Caudate nucleus (tissue), 63 donors: ENCODE measurements at places on chromosomes 13 and 19.
A peak's percentile ranks its signal among the peaks of the same experiment; 100 is the strongest.

DNA sequence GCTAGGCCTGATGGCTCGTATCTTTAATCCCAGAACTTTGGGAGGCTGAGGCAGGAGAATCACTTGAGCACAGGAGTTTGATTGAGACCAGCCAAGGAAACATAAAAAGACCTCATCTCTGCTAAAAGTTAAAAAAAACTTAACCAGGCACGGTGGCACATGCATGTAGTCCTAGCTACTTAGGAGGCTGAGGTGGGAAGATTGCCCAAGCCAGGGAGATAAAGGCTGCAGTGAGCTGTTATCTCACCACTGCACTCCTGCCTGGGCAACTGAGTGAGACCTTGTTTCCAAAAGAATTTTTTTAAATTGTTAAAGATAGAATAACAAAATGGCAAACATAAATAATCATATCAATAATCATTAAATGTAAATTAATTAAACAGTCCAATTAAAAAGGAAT is 365.8 kb downstream of the MTUS2 start:
- no peak for DNase-seq

GRCh38 chr19:43809762-43810696 is 7.8 kb upstream of the LYPD5 start:
- no peak for DNase-seq

- no peak for DNase-seq
Measured at GRCh38 chr19:30667746-30668145, 295.6 kb downstream of the ZNF536 start.

DNA sequence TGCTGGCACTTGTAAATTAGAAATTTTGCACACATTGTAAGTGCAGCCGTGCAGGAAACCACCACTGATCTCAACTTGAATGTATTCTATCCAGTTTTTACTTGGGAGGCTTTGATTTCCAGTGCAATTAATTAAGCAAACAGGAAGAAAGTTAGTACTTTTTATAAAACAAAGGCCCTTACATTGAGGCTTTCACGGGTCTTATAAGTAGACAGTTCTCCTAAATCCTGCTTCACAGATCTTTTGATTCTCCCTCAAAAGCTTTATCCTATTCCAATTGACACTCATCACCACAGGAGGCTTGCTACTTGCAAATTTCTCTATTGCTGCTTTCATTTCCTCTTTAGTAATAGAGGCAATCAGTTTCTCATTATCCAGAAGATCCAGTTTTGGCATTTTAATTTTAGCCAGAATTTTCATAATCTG is 90.1 kb downstream of the ERCC5 start:
- no peak for DNase-seq

DNA sequence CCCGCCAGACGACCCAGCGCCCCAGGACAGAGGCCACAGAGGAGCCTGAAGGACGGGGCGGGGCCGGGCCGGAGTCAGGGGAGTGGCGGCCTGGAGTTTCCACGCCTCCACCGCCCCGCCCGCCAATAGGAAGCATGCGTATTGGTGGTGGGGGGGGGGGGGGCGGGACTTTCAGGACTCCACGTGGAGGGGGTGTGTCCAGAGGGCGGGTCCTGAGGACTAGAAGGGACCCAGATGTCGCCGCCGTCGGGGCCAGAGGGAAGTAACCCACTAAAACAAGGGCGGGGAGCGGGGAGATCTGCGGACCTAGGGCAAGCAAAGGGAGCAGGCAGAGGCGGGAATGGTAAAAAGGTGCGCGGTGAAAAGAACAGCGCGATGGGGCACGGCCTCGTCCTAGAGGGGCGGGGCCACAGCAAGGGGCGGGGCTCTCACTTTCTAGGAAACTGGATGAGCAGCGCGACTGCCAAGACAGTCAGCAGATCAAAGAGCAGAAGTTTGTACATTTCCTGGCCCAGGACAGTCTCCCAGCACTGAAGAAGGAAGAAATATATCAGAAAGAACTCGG is 2.8 kb upstream of the LENG1 start:
- no peak for DNase-seq

DNA sequence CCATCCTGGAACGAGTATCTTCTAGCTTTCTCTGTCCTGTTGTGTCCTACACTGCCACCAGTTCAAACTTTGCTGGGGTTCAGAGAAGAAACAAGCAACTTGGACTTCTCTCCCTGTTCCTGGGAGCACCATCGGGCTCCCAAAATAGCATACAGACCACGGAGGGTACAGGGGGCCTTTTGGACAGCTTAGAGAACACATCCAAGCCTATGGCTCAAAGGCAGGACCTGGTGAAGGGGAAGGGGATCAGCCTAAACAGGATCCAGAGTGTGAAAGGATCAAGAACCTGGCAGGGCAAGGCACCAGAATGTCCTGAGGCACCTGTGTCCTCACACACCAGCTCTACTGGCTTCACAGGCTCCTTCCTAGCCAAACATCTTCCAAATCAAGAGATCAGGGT is 1336.5 kb downstream of the UQCRFS1 start:
- no peak for DNase-seq

DNA sequence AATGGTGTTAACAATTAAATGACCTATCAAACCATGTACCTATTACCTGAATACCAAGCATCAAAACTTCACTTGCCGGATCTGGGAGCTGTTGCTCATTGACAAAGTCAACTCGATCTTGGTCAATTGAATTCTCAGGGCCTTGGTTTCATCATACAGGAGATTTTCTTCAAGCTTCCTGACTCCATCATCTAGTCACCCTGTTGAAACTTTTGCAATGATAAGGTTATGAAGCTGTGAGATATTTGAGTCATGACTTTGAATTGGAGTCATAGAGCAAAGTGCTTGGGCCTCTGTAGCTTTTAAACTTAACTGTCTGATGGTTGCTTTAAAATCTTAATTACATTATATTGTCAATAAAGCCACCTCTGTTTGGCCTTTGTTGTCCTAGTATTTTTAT is 260.9 kb downstream of the COG6 start:
- no peak for DNase-seq

- DNase-seq = no peak
Measured at GRCh38 chr19:3178377-3178972, at the start of gene S1PR4. TSS of gene S1PR4 (plus strand) at chr19:3178769. CDS start at chr19:3178793, 24 bp downstream.

- DNase-seq = peak; percentile 44
Measured at GRCh38 chr13:26184791-26185250, 37.3 kb downstream of the RNF6 start.

DNA sequence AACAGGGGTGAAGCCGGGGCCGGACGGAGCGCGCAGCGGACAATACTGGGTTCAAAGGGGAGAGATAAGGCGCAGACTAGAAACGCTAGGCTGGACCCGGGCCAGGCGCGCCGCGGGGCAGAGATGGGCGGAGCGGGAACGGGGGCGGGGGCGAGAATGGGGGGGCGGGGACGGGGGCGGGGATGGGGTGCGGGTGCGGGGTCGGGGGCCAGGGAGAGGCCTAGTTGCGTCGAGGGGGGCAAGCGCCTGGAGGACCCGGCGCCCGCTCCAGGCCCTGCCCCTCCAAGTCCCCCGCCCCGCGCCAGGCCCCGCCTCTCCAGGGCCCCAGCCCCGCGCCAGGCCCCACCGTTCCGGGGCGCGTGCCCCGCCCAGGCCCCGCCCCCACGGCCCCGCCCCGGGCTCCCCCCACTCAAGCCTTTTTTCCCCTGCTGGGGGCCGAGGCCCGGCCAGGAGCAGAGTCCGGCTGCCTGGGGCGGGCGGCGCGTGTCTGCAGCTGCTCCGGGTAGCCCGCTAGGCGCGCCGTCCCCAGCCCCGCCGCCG is at the start of gene CERS4:
CERS4 (plus strand) TSS at position 449 of the 540 bp plus-strand sequence. CDS start 41,707 bp downstream, outside the sequence.
- peak; percentile 69 for DNase-seq

DNA sequence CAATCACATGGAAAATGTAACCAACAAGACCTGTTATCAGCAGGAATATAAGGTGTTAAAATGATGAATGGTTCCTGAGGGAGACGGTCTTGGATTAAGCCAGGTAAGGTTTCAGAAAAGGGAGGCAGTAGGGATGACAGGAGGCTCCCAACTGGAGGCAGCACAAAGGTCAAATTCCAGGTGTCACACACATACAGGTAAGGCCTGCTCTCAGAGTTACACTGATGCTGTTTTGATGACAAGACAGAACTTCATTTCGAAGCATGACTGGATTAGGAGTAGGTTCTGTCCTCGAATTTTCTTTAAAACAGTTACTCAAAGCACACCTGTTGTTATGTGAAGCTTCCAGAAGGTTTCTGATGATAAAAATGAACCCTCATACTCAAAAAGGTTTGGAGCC is 7.4 kb downstream of the MED26 start:
- no peak for DNase-seq

GRCh38 chr13:35992964-35993363 is 138.2 kb downstream of the DCLK1 start:
- DNase-seq = no peak

GRCh38 chr19:3119071-3119595 is 16.7 kb upstream of the GNA15 start:
- no peak for DNase-seq

DNA sequence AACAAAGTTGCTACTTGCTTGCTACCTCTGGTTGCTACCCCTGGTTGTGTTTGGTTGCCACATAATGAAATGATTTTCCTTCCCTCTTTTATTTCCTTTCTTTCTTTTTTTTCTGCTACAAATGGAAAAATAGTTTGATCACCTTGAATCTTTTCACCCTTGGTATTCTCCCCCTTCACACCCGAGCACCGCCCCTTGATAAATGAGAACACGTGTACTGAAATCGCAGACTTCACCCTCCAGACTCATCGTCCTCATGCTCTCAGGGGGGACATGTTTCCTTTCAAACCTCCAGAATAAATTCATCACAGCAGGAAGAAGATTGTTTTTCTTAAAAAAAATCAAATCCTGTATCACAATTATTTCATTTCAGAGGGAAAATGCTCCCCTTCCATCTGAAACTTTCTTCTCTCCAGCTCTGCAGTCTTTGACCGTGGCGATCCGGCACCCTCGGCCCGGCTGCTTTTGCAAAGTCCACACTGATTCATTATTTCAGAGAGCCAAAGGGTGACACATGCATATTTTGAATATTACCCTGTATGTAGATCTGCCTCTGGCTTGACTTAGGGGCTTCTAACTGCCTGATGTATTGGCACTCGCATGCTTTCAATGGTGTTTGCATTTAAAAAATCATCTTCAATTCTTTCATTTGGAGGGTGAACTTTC is 222.6 kb upstream of the MAB21L1 start:
- DNase-seq = no peak

DNA sequence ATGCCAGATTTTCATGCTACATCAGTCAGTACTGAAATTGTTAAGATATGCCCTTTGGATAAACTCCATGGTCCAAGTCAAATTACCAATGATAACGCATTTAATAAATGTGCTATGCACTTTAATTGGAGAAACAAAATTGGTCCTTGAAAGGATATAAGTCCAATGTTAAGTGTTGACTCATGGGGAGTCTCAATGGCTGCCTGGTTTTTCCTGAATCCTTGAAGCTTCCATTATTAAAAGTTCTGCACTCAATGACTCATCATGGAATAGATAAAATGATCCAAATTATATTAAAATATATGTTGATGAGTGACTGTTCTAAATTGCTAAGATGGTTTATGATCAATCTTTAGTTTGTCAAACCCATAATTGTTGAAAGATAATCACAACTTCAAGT is 346.0 kb upstream of the ATXN8OS start:
- no peak for DNase-seq

GRCh38 chr19:4624301-4624700 is 15.0 kb upstream of the TNFAIP8L1 start:
- no peak for DNase-seq

- DNase-seq = no peak
Measured at GRCh38 chr19:58544591-58545285, 874 bp downstream of the TRIM28 start.

DNA sequence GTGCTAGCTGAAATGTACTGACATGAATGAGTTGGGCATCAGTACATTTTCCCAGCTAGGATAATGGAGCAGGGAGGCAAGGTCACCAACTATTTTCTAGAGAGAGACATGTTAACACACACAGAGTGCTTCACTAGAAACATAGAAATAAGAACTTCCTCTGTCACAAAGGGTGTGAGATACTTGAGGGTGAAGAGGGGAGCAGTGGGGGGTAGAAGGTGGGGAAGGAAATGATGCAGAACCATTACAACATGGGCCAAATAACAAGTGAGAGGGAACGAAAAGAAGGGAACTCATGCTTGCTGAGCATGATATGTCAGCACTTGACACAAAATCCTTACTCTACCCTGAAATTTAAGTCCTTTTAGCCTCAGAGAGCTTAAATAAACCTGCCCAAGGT is 87.8 kb upstream of the RFC3 start:
- no peak for DNase-seq

GRCh38 chr19:7527516-7528191 is 5.2 kb downstream of the MCOLN1 start:
- DNase-seq = no peak

DNA sequence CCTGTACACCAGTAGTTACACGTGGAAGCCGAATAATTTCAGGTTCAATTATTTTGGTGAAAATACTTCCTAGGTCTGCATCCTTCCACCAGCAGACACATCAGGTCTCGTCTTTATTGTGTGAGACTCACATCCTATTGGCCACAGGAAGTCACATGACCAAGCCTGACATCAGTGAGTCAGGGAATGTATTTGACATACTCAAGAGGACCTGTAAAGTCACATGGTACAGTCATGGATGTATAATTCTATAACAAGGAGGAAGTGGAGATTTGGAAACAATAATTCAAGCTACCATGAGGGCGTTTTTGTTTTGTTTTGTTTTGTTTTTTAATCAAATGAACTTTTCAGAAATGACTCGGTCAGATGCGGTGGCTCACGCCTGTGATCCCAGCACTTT is 9.3 kb upstream of the HIF3A start:
- no peak for DNase-seq

DNA sequence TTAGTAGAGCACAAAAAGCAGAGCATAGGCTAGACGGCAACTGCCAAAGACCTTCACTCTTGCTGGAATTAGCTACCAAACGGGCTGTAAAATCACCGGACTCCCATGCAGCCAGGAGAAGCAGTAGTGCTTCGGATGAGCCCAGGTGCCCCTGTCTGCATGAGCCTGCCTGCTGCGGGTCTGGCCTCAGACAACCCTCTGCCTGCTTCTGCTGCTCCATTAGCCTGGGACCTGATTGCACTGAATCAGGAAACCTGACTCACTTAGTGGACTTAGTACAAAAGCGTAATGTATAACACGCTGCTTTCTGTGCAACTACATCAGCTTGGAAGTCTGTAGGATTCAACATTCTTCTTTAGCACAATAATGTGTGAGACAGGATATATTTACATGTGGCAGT is 170.0 kb downstream of the LMO7 start:
- DNase-seq = no peak

- no peak for DNase-seq
Measured at GRCh38 chr19:44627631-44628030, 14.3 kb downstream of the IGSF23 start.

GRCh38 chr13:50779443-50780200 is 63.9 kb downstream of the DLEU7 start:
- no peak for DNase-seq
